H1 (cell line): ENCODE measurements at places on chromosomes 2 and 18.

DNA sequence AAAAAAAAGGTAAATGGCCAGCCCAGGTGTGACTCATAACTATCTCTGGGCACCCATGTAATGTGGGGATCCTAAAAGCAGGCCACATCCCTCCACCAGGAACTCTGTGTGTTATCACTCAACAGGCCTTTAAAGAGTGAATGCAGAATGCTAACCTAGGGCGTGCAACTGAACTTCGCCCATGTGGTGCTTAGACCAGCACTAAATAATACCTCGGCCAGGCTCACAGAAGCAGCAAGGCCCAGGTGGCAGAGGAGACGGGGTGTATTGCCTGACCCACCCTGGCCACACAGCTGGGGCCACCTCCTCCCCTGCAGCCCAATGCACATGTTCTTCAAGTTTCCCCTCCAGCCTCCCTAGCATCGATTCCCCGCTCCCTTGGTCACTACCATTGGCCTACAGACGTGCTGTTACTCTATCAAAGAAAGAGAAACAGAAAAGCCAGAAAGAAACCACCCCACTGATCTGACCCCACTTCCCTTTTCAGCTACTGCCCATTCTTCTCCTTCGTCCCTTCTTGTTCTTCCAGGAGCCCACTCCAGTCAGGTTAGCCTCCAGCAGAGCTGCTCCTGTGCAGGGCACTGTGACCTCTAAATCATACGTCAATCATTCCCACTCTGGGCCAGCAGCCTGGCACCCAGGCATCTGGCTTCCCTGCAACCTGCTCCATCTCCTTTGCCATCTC lies 22.0 kb downstream of the FAM178B start:
- H3K36me3 ChIP-seq, result no peaks in the 10 kb centered on the region
- no peak overlapping the region for H3K4me3 ChIP-seq
- no peak for DNase-seq
- H3K27me3 ChIP-seq, result no peaks in the 10 kb centered on the region
- no peaks in the 10 kb centered on the region for H3K4me1 ChIP-seq
- H3K27ac ChIP-seq, result no peak overlapping the region

DNA sequence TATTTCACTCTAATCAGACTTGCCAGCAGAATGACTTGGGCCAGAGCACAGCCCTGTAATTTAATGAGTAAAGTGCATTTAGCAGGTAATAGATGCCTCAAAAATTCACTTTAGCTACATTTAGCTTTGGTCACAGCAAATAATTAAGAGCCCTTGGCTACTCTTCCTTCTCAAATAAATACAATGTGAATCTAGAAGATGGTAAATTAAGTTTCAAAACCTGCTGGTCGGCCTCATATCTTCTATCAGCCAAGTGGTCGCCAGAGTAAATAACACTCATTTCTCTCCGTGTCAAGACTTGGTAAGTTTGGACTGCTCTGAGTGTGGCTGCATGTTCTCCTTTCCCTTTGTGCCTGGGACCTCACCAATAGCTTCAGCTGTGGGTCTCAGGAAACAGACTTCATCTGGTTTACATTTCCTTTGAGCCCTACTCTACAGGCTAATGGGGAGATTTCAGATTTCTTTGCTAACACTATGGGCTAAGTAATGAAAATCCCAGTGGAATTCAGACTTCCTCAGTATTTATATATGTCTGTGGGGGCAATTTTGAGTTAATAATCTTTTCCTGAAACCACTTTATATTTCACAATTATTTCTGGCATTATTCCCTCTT lies 375.8 kb downstream of the RBM43 start:
- no peak for DNase-seq
- H3K4me1 ChIP-seq, result no peaks in the 10 kb centered on the region
- H3K4me3 ChIP-seq, result no peak overlapping the region
- H3K27ac ChIP-seq, result no peak overlapping the region
- no peaks in the 10 kb centered on the region for H3K36me3 ChIP-seq
- H3K27me3 ChIP-seq, result no peaks in the 10 kb centered on the region; the same call in 1 of the 2 replicates

DNA sequence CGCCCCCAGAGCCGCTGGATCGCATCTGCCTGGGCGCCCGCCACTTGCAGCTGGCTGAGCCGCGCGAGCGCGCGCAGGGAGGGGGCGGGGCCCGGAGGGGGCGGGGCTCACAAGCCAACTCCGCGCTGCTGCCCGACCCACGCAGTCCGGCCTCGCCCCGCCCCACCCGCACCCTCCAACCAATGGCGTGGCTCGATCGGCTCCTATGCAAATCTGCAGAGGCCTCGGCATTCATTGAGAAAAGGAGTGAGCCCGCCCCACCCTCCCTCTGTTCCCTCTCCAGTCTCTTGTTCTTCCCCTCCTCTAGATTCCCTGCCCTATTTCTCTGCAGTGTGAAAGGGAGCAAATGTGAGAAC lies at the start of gene ALK:
TSS of gene ALK (minus strand) at position 27 of the 356 bp plus-strand sequence. CDS start 927 bp downstream, outside the sequence.
- peak within 1 kb of the TSS; percentile 54 for H3K4me3 ChIP-seq
- H3K36me3 ChIP-seq, result no peaks in the 10 kb centered on the region
- peaks cover 33% of the 10 kb centered on the region for H3K27me3 ChIP-seq
- DNase-seq, result no peak

GRCh38 chr2:107102176-107102575 lies 216.2 kb upstream of the ST6GAL2 start:
- H3K27ac ChIP-seq, result no peak overlapping the region
- H3K27me3 ChIP-seq, result no peaks in the 10 kb centered on the region
- DNase-seq, result no peak
- no peaks in the 10 kb centered on the region for H3K36me3 ChIP-seq

DNA sequence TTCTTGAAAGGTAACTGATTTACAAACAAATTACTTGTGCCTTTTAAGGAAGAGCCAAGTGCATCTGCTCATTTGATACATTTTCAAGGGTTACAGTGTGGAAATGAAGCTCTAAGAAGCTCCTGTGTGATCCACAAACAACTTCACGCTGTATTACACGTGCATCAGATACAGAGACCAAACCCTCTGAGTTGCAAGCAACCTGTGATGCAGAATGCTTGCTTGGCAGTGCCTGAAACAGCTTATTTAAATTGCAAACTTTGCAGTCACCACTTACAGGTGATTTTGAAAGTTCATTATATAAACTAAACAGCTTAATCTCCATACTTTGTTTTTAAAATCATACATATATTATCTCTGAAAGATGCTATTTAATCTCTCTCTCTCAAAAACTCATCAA lies 50.1 kb downstream of the ZEB2 start:
- no peaks in the 10 kb centered on the region for H3K27me3 ChIP-seq
- H3K36me3 ChIP-seq, result no peaks in the 10 kb centered on the region
- no peak overlapping the region for H3K27ac ChIP-seq
- H3K4me3 ChIP-seq, result no peak overlapping the region
- DNase-seq, result no peak

- H3K4me3 ChIP-seq, result no peak overlapping the region
- no peak overlapping the region for H3K27ac ChIP-seq
- no peaks in the 10 kb centered on the region for H3K27me3 ChIP-seq
- no peaks in the 10 kb centered on the region for H3K36me3 ChIP-seq
- DNase-seq, result no peak
- H3K4me1 ChIP-seq, result peaks cover under 1% of the 10 kb centered on the region; the same call in 1 of the 2 replicates
These were observed 232.9 kb upstream of the BOD1L2 start for GRCh38 chr18:56913941-56914340.

- H3K4me3 ChIP-seq, result no peak overlapping the region
- no peak overlapping the region for H3K27ac ChIP-seq
- no peak for DNase-seq
- H3K36me3 ChIP-seq, result no peaks in the 10 kb centered on the region
- H3K4me1 ChIP-seq, result no peaks in the 10 kb centered on the region
These were observed 652.9 kb downstream of the NR4A2 start for GRCh38 chr2:155679647-155680046.

GRCh38 chr2:76506538-76506937 lies 795.8 kb upstream of the GCFC2 start:
- no peaks in the 10 kb centered on the region for H3K36me3 ChIP-seq
- no peak overlapping the region for H3K27ac ChIP-seq
- no peaks in the 10 kb centered on the region for H3K4me1 ChIP-seq
- H3K27me3 ChIP-seq, result no peaks in the 10 kb centered on the region

GRCh38 chr2:37833423-37833822 lies 91.7 kb upstream of the RMDN2 start:
- H3K36me3 ChIP-seq, result no peaks in the 10 kb centered on the region
- DNase-seq, result no peak
- H3K4me3 ChIP-seq, result no peak overlapping the region
- no peaks in the 10 kb centered on the region for H3K27me3 ChIP-seq
- no peak overlapping the region for H3K27ac ChIP-seq
- no peaks in the 10 kb centered on the region for H3K4me1 ChIP-seq
